ENCODE measurements at places on chromosomes 16 and 17.

- no peaks in the 10 kb centered on the region for H3K27me3 ChIP-seq
- no peak overlapping the region for H3K27ac ChIP-seq
- H3K36me3 ChIP-seq, result no peaks in the 10 kb centered on the region
- DNase-seq, result no peak
- H3K4me3 ChIP-seq, result no peak overlapping the region
Measured at GRCh38 chr16:4033951-4034350, 82.3 kb downstream of the ADCY9 start.

DNA sequence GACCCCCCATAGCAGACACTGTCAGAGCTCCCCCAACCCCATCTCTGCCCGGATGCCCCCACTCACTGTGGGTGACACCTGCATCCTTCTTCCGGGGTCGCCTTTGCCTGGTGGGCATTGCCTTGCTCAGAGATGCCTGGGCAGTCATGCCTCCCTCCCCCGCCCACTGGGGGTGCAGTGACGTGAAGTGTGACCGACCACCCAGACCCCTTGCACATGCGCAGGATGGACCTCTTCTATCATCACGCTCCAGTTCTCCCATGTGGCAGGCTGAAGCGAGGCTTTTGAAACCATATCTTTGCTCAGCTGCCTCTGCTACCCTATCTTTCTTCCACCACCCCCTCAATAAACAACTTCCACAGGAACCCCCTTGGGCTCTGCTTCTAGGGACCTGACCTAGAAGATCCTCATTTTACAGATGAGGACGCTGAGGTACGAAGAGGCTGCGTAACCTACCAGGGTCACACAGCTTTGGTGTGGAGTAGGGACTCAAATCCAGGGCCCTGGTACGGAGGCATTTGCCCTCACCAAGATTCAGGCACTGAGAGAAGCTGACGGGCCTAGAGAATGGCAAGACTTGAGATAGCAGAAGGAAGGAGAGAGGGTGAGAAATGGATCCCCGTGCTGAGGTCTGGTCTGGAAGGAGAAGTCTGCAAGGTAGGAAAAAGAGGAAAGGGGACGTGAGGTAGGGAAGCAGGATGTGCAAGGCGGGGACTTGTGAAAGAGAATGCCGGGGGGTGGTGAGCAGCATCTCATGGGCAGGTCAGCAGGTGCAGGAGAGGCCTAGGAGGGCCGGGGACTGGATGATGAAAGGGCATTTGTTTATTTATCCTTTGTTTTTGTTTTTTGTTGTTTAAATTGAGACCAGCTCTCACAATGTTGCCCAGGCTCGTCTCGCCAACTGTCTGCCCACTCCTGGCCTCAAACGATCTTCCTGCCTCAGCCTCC, 14.4 kb downstream of the NLRC5 start:
- DNase-seq, result no peak
- H3K4me1 ChIP-seq, result peaks cover 65% of the 10 kb centered on the region
- no peaks in the 10 kb centered on the region for H3K27me3 ChIP-seq
- peaks cover 3% of the 10 kb centered on the region for H3K36me3 ChIP-seq

DNA sequence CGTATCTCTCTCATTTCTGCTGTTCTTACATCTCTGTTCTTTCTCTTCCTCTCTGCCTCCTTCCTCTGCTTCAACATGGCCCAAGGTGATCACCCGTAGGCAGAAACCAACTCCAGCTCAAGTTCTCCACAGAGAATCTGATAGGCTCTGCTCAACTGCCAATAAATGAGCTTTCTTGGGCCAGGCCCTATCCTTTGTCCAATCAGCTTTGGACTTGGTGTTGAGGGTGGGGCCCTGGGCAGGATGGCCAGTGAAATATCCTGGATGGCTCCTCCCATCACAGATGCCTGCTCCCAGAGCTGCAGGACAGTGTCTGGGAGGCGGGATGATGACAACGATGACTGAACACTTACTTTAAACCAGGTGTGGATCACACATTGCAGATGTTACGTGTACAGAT, 17.4 kb upstream of the BRD7 start:
- H3K4me1 ChIP-seq, result no peaks in the 10 kb centered on the region
- no peak overlapping the region for H3K4me3 ChIP-seq
- H3K27me3 ChIP-seq, result no peaks in the 10 kb centered on the region
- no peaks in the 10 kb centered on the region for H3K36me3 ChIP-seq
- DNase-seq, result no peak

DNA sequence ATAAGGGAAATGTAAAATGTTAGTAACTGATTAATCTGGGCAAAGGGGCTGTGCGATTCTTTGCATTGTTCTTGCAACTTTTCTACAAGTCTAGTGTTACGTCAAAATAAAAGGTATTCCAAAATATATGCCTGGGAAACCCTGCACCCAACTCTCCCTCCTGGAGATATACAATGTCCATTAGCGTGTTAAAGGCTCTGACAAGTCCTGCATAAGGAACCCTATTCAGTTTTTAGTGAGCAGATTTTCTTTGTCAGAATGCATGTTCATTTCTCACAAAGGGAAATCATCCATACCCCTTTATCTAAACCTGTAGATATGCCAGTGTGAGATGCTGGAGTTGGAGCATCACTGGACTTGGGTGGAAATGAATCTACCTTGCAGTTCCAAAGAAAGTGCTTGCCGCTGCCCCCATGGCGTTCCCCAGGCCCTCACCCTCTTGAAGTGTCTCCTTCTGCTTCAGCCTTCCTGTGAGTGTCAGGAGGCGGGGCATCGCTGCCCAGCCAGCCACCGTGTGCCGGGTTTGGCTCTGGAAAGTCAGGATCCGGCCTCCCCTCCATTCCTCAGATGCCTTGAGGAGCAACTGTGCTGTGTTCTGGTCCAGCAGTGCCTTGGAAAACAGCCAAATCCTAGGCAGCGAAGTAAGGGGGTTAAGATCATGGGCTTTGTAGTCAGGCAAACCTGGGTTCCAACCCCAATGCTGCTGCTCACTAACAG, 85.5 kb downstream of the RMI2 start:
- no peaks in the 10 kb centered on the region for H3K27me3 ChIP-seq
- no peaks in the 10 kb centered on the region for H3K4me1 ChIP-seq
- H3K27ac ChIP-seq, result no peak overlapping the region
- no peak for DNase-seq
